WERI-Rb-1 (cell line): ENCODE measurements at places on chromosomes 12 and 14.

DNA sequence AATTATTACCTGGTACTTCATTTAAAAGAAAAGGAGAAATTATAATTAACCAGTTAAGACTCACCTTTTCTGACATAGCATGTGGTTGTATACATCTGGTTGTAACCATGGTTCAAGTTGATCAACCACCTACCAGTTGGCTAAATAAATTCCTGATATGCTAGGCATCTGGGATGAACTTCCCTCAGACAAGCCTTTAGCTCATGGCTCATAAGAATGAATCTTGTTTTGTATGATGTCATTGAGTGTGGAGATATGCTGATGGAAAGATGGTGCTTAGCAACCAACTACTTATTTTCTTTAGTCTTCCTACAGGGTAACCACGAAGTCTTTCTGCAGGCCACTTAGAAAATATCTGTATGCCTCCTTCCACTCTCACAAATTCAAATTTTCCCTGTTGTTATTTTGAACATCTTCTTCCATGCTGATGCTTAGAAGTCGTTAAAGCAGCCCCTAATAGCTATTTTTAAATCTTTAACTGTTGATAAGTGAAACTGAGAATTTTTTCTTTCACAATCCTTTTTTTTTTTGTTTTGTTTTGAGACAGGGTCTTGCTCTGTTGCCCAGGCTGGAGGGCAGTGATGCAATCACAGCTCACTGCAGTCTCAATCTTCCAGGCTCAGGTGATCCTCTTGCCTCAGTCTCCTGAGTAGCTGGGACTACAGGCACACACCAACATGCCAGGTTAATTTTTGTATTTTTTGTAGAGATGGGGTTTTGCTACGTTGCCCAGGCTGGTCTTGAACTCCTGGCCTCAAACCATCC is 51.9 kb upstream of the PTHLH start:
- no peak for DNase-seq

GRCh38 chr12:85825746-85826145 is 10.5 kb downstream of the RASSF9 start:
- DNase-seq, result peak; percentile 63

DNA sequence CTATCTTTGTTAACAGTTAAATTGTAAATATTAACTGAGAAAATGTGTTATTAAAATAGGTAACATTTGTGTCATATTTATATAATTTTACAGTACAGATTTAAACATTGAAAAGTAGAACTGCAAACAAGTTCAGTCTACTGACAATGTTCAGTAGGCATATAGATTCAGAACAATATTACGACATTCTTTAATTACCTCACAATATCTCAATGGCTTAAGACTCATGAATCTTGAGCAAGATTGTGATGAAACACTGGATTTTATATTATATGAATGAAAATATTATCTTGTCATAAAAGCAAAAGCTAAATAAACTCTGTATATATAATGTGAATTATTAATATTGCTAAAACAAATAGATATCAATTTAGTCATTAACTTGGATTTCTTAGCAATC is 194.9 kb downstream of the ADAMTS20 start:
- DNase-seq, result no peak

DNA sequence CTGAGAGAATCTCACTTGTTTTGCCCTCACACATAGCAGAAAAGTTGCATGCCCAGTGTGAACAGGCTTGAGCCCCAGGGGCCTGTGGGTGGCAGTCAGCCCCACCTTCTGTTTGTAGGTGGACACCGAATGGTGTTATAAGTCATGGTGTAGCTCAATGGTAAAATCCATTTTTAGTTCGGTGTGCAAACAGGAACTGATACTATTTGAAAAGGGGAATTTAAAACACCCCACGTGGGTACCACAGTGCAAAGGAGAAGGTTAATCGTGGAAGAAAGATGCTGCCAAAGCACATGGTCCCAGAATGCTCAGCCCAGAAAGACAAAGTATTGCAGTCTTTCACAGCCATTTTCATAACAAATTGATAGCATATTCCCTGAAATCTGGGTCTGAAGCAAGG is 71.8 kb upstream of the GZMB start:
- DNase-seq, result no peak

- no peak for DNase-seq
Measured at GRCh38 chr12:52433501-52434080, 580 bp downstream of the KRT75 start.

DNA sequence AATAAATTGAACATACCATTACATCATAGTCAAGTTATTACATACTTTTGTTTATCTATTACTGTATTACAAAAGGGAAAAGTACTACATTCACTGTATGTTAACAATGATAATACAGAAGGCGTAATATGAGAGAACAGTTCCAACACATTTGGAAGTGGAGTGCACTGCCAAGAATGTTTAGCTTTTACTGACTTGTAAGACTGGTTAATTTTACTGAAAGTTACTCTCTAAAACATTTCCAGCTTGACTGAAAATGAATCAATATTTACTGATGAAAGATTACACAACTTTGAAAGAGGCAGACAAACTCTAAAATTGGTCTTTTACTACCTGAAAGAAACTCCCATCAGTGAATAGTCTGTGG is 728.5 kb downstream of the FSCB start:
- no peak for DNase-seq

GRCh38 chr12:130978785-130979184 is 25.1 kb downstream of the ADGRD1 start:
- DNase-seq, result no peak

GRCh38 chr14:91373591-91374254 is 43.9 kb downstream of the CCDC88C start:
- DNase-seq, result no peak

GRCh38 chr14:89445273-89445973 is 28.4 kb upstream of the FOXN3 start:
- no peak for DNase-seq

DNA sequence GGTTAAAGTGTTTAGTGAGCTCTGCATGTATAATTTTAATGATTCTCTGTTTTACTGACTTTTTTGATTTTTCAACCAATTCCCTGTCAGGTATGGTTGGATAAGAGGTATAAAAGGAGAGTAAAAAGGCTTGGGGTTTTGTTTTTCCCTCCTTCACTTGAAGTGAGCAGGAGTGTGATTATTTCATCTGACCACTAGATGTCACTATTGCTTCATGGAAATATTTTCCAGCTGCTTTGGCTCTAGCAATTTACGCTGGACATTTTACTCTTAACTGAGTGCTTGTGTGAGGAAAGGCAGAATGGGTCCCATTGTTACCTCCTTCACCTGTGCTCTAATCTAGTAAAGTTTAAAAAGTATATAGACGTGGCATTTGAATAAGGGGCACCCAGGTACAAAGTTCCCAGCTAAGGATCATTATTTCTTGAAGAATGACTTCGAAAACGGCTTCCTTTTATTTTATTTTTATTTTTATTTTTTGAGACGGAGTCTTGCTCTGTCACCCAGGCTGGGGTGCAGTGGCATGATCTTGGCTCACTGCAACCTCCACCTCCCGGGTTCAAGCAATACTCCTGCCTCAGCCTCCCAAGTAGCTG is 66.5 kb downstream of the TBC1D30 start:
- DNase-seq, result no peak

- DNase-seq, result no peak
Measured at GRCh38 chr12:70971001-70971794, 50.7 kb upstream of the PTPRR start.

DNA sequence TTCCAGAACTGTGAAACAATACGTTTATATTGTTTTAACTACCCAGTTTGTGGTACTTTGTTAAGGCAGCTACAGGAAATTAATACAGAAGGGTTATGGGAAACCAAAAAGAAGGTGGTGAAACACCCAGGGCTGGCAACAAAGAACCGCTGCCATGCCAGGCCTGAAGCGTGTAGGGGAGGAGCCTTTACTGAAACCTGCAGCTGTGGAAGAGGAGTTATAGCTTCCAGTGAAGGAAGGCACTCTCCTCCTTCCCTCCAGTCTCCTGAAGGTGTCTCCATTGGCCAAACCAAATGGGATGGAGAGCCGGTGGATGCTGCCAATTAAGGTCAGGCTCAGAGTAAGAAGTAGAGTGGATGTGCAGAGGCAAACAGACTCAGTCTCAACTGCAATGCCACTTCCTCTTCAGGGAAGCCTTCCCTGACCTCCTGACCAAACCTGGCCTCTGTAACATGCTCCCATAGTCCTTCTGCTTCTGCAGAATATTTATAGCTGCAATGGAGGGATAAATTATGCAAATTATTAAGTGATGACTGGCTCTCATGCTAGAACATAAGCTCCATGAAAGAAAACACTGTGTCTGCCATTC is 168.3 kb downstream of the DAD1 start:
- DNase-seq, result no peak

DNA sequence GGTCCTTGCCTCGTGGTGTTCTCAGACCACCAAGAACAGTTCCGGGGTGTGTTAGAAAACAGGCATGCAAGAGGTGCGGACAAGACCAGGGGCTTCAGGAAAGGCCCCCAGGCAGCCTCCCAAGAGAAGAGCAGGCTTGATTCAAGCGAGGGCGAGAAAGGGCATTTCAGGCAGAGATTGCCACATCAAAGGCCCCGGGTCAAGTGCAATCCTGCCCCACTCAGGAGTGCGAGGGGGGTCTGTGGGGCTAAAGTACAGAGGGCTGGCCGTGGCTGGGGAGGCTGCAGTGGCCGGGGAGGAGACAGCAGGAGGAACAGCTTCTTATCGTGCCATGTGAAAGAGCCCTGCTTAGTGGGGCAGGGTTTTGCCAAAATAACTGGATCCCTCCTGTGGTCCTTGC is 2.7 kb upstream of the BDKRB2 start:
- no peak for DNase-seq

DNA sequence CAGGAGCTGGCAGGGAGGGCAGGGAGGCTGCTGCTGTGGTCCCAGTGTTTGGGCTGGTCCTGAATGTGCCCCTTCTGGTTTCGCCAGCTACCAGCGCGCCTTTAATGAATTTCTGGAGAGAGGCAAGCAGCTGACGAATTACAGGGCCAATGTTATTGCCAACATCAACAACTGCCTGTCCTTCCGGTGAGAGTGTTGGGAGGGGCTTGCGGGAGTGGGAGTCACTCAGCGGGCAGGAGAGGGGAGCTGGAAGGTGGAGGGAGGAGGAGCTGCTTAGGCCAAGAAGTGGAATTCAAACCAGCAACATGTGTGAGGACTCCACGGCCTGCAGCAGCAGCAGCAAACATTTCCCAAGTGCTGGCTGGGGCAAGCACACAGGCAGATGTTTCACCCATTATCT is 7.7 kb downstream of the TNFAIP2 start:
- DNase-seq, result no peak

GRCh38 chr12:1532375-1533165 is 61.8 kb downstream of the FBXL14 start:
- DNase-seq, result no peak

DNA sequence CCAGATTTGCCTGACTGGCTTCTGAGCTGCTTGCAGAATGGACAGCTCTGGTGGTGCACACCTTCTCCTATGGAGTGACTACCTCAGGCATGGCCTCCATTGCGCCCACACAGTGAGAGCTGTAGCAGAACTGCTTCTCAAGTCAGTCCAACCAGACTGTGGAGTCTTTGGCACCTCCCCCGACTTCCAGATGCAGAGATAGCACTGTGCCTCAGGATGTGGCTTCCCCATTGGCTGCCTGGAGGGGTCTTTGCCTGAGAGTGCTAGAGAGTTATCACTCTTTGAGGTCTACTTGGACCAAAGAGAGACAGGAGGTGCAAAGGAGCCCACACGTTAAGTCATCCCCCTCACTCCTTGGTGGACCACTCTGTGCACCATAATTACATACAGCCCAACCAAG is 44.8 kb upstream of the FRS2 start:
- DNase-seq, result no peak

DNA sequence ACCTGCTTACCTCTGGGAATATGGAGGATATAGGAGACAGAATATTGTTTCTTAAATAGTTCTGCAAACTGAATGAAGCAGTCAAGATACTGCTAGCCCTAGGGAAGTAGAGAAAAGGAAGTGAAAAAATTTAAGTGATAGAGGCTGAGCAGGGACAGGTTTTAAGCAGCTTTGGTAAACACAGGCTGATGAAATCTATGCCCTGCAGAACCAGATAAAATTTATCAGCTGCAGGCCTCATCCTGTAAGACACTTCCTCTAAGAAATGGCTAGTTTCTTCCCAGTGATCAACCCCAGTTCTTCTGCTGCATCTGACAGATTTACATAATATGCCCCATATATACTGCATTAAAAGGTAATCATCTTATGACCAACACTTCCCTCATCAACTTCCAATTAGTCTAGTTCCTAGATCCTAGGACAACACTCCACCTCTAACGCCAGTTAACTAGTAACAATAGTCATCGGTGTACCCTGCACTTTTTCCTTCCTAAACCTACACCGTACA is 1.3 kb upstream of the ESYT1 start:
- DNase-seq, result no peak

DNA sequence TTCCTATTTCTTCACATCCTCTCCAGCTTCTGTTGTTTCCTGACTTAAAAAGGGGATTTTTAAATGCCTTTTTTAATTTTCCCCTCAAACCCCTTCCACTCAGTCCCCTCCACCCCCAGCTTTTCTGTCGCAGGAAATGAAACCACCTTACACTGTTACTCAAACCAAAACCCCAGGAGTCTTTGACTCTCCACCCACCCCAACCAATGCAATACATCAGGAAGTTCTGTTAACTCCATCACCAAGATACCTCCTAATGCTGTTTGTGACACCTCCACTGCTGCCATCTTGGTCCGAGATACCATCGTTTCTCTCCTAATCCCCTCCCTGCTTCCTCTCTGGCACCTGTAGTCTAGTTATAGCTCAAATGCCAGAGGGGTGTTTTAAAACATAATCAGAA is 25.4 kb upstream of the CPM start:
- no peak for DNase-seq

- no peak for DNase-seq
Measured at GRCh38 chr12:22285846-22286245, 48.7 kb downstream of the ST8SIA1 start.

DNA sequence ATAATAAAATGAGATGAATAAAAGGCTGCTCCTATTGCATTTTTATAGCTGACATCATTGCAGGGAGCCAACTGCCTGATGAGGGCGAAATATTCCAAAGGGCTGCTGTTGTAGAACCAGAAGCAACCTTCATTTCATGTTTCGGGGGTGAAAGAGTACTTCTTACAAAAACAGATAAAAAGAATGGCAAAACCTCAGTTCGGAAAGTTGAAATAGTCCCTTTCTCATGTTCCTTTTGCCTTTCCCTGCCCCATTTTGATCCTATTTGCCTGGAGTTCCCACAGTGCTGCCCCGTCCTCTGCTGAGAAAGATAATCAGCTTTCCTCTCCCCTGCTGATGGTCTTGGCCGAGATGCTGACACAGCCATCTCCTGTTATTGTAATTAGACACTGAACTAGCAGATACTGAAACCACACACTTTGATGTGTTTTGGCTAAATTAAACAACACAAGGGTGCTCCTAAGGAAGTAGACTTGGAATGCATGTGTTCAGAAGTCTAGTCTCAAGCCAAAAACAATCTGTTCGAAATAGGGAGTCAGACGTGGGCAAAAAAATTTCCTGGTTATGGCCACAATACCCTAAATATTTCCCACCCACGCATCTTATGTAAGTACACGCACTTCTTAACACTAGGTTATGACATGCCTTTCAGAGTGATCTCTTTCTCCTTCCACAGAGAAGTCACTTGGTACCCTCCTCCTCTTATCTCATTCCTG is 117.2 kb downstream of the PPM1H start:
- DNase-seq, result peak; percentile 52
